ENCODE measurements at places on chromosomes 5 and 9. TPM values are rescaled to one million over a fixed set of nuclear protein-coding genes. Genes with fewer than 3 reads are reported as not detected.

DNA sequence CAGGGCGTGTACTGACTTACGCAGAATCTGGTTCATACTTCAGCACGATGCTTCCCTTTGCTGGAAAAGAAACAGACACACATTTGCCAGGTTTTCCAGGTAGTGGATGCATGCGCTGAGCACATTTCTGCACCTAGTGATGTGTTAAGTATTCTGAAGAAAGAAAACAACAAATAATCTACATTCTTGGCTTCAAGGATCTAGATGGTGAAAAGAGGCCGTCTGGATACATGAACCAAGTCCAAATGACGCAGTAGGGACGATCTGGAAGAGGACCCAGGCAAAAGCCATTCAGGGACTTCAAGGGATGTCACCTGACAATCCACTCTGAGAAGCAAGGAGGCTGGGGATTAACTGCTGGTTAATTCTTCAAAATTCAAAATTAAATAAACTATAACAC is 30.4 kb downstream of the NSUN2 start:
- no peak for DNase-seq
- peaks cover 89% of the 10 kb centered on the region for H3K36me3 ChIP-seq
- H3K27me3 ChIP-seq, result no peaks in the 10 kb centered on the region
- H3K4me3 ChIP-seq, result no peak overlapping the region

GRCh38 chr5:178180141-178180863 is 6.9 kb downstream of the GMCL2 start:
- H3K4me1 ChIP-seq, result no peaks in the 10 kb centered on the region
- no peak for DNase-seq
- H3K27me3 ChIP-seq, result no peaks in the 10 kb centered on the region

GRCh38 chr9:114383521-114384231 is 4.1 kb downstream of the AKNA start:
- H3K4me3 ChIP-seq, result peak overlapping the region; percentile 42
- H3K36me3 ChIP-seq, result peaks cover 5% of the 10 kb centered on the region
- peak overlapping the region; percentile 87 for H3K27ac ChIP-seq

DNA sequence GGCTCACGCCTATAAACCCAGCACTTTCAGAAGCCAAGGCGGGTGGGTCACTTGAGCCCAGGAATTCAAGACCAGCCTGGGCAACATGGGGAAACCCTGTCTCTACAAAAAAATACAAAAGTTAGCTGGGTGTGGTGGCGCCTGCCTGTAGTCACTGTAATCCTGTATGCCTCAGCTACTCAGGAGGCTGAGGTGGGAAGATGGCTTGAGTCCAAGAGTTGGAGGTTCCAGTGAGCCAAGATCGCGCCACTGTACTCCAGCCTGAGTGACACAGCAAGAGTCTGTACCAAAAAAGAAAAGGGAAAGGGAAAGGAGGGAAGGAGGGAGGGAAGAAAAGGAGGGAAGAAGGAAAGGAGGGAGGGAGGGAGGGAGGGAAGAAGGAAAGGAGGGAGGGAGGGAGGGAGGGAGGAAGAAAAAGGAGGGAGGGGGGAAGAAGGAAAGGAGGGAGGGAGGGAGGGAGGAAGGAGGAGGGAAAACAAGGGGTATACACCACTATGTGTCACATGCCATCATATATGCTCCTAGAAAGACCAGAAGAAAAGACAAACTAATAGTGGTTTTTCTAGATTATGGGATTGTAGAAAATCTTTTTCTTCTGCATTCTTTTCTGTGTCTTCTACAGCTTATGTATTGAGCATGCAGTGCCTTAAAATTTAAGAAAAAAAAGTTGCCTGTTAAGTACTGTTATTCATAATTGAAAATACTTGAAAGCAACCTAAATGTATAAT is 240.1 kb downstream of the DENND1A start:
- H3K36me3 ChIP-seq, result no peaks in the 10 kb centered on the region
- DNase-seq, result no peak
- peaks cover 14% of the 10 kb centered on the region for H3K4me1 ChIP-seq

The CSF1R gene
- 2.5 TPM for polyA plus RNA-seq

The PCDHGC4 gene
- 0.14 TPM for polyA plus RNA-seq

- H3K36me3 ChIP-seq, result no peaks in the 10 kb centered on the region
- peak overlapping the region; percentile 80 for H3K27ac ChIP-seq
- H3K4me1 ChIP-seq, result peaks cover 39% of the 10 kb centered on the region
- H3K27me3 ChIP-seq, result no peaks in the 10 kb centered on the region
These were observed 10.4 kb upstream of the EEIG1 start for GRCh38 chr9:127991017-127991756.

The DNAH5 gene
- polyA plus RNA-seq, result not detected

DNA sequence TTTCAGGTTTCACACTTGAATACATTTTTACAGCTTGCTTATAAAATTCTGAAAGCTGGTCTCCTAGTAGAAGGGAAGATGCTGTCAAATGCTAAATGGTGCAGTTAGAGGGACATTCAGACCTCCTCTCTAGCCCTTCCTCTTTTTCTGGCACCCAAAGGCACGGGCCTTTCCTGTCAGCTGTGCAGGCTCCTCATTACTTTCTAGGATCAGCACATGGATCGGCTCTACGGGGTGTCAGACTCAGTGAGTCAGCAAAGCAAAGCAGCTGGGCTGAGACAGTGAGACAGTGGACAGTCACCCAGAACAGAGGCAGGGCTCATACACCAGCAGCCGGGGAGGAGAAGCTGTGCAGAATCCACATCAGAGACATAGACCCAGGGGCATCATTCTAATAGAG is 80.0 kb upstream of the TNC start:
- H3K4me1 ChIP-seq, result peaks cover under 1% of the 10 kb centered on the region
- no peak overlapping the region for H3K27ac ChIP-seq
- H3K36me3 ChIP-seq, result no peaks in the 10 kb centered on the region
- DNase-seq, result no peak

The ENTREP1 gene
- polyA plus RNA-seq, result not detected

The PCDHB10 gene
- not detected for polyA plus RNA-seq

The FOXD4L3 gene
- polyA plus RNA-seq, result not detected

- H3K4me3 ChIP-seq, result no peak overlapping the region
- no peak overlapping the region for H3K27ac ChIP-seq
- no peaks in the 10 kb centered on the region for H3K27me3 ChIP-seq
- H3K36me3 ChIP-seq, result no peaks in the 10 kb centered on the region
- no peak for DNase-seq
These were observed 17.9 kb downstream of the TMEM245 start for GRCh38 chr9:109101810-109102209.

The IL17B gene
- not detected for polyA plus RNA-seq

DNA sequence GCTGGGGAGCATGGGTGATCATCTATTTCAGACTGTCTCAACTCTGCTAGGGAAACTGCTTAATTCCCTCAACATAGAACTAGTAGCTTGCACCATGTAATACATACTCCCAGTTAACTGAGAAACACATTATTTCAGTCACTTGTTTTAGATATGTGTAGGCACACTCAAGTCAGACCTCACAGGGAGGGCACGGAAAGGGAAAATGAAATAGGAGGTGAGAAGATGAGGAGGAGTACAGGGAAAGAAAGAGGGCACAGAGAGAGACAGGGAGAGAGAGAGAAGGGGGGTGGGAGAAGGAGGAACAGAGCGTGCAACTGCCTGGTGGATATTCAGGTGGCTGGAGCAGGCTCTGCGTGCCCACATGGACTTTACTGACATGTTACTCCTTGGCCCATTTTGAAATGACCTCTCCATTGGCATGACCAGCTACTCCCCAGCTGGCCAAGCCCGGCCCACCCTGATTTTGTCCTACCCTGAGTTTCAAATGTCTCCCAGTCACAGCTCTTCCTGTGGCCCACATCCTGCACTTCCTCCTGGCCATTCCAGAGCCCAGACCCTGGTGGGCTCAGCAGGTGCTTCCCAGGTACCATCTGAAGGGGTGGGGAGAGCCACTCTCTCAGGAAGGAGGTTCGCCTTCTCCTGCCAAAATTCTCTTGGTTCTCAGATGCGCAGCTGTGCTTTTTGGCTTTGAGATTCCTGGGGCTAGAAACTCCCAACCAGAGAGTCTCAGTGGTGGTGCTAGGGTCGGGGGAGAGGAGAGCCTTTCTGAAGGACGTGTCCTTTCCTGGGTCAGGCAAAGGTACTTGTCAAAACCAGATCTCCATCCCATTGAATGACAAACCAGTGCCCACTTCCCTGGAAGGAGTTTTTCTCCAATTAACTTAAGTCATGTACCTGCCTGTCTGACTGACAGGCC is 229.4 kb downstream of the FSTL4 start:
- no peak overlapping the region for H3K4me3 ChIP-seq
- H3K36me3 ChIP-seq, result no peaks in the 10 kb centered on the region

GRCh38 chr9:20352591-20352990 is 269.7 kb downstream of the MLLT3 start:
- H3K4me1 ChIP-seq, result no peaks in the 10 kb centered on the region
- H3K27ac ChIP-seq, result no peak overlapping the region
- no peak overlapping the region for H3K4me3 ChIP-seq
- no peaks in the 10 kb centered on the region for H3K36me3 ChIP-seq
- no peak for DNase-seq

The PCDHB7 gene
- not detected for polyA plus RNA-seq

GRCh38 chr9:71955300-71955915 is 44.0 kb downstream of the C9orf85 start:
- no peaks in the 10 kb centered on the region for H3K4me1 ChIP-seq
- no peak for DNase-seq
- peaks cover 16% of the 10 kb centered on the region for H3K36me3 ChIP-seq

DNA sequence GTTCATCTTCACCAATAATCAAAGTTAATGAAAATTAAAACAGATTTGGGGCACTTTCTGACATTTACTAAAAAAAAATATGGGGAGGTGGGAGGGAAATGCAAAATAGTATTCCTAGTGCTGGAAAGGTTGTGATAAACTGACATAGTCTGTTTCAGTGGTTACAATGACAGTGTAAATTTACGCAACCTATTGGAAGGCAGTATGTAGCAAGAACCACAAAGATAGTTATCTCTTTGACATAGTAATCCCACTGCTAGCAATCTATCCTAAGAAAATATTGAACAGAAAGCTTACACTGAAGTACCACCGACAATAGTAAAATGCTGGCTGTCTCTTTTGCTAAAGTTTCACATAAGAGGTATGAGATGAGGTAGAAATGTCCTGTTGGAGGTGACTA is 15.1 kb upstream of the EPB41L4B start:
- no peaks in the 10 kb centered on the region for H3K36me3 ChIP-seq
- no peaks in the 10 kb centered on the region for H3K27me3 ChIP-seq
- H3K4me3 ChIP-seq, result no peak overlapping the region

The OR1J2 gene
- polyA plus RNA-seq, result not detected

The GRIN3A gene
- not detected for polyA plus RNA-seq

The ORM2 gene
- not detected for polyA plus RNA-seq

- no peak overlapping the region for H3K27ac ChIP-seq
- H3K4me3 ChIP-seq, result no peak overlapping the region
- no peak for DNase-seq
- no peaks in the 10 kb centered on the region for H3K4me1 ChIP-seq
- peaks cover 43% of the 10 kb centered on the region for H3K36me3 ChIP-seq
These were observed 97.4 kb downstream of the CDK5RAP2 start for GRCh38 chr9:120482424-120483186.

- H3K36me3 ChIP-seq, result no peaks in the 10 kb centered on the region
- no peak overlapping the region for H3K4me3 ChIP-seq
- H3K27ac ChIP-seq, result no peak overlapping the region
- no peaks in the 10 kb centered on the region for H3K4me1 ChIP-seq
These were observed 273.2 kb downstream of the SH3GL2 start for GRCh38 chr9:17852108-17852507.

The GFPT2 gene
- not detected for polyA plus RNA-seq

The FAM221B gene
- not detected for polyA plus RNA-seq

The MEGF9 gene
- 3.5 TPM for polyA plus RNA-seq

The TEX48 gene
- polyA plus RNA-seq, result not detected

GRCh38 chr9:89360465-89360864 is 42.2 kb downstream of the SECISBP2 start:
- no peaks in the 10 kb centered on the region for H3K27me3 ChIP-seq
- no peaks in the 10 kb centered on the region for H3K4me1 ChIP-seq
- H3K4me3 ChIP-seq, result no peak overlapping the region
- DNase-seq, result no peak
- peaks cover 4% of the 10 kb centered on the region for H3K36me3 ChIP-seq

- DNase-seq, result no peak
- H3K27ac ChIP-seq, result no peak overlapping the region
- no peaks in the 10 kb centered on the region for H3K4me1 ChIP-seq
- no peaks in the 10 kb centered on the region for H3K27me3 ChIP-seq
These were observed 390.6 kb upstream of the C9orf72 start for GRCh38 chr9:27963836-27964235.

DNA sequence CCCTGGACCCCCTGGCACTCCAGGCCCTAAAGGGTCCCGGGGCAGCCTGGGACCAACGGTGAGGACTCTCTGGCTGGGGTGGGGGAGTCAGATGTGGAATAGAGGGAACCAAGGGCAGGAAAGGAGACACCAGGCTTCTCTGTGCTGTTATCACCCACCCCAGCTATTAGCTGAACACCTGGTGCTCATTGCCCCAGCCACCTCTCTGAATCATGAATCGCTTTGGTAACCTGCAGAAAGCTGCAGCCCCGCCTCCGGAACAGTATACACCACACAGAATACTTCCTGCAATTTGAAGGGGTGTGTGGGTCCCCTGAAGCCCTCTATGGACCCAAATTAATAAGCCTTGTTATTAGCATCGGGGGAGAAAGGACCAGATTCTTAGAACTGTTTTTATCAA is 40.4 kb upstream of the ORM1 start:
- no peak for DNase-seq
- no peaks in the 10 kb centered on the region for H3K4me1 ChIP-seq
- no peak overlapping the region for H3K4me3 ChIP-seq
- H3K36me3 ChIP-seq, result no peaks in the 10 kb centered on the region
- H3K27ac ChIP-seq, result no peak overlapping the region

The HSD17B4 gene
- 125 TPM for polyA plus RNA-seq

The COL27A1 gene
- polyA plus RNA-seq, result 0.16 TPM

All from B cell (primary cell).